Spinal cord (tissue), 10 donors: ENCODE measurements at places on chromosomes 7 and 10. TPM values are rescaled to one million over a fixed set of nuclear protein-coding genes. Genes with fewer than 3 reads are reported as not detected.

The OR2A12 gene
- total RNA-seq, result not detected

The OR2A1 gene
- total RNA-seq, result 0.10 TPM

The SUN3 gene
- not detected for total RNA-seq

The NOC3L gene
- 22.9 TPM for total RNA-seq

The PRTFDC1 gene
- 28.7 TPM for total RNA-seq

The TPST1 gene
- total RNA-seq, result 77.4 TPM

The SMKR1 gene
- 2.4 TPM for total RNA-seq

The UTF1 gene
- not detected for total RNA-seq

The C10orf71 gene
- total RNA-seq, result under 0.01 TPM

The GNAT3 gene
- not detected for total RNA-seq

The ZNF92 gene
- total RNA-seq, result 30.8 TPM

The ZWINT gene
- 13.8 TPM for total RNA-seq

The TMUB1 gene
- total RNA-seq, result 25.0 TPM

The VTI1A gene
- 46.7 TPM for total RNA-seq

The CCAR1 gene
- total RNA-seq, result 31.2 TPM

The TMEM225B gene
- total RNA-seq, result 0.20 TPM

The TRIM74 gene
- total RNA-seq, result 0.66 TPM

The UPK3B gene
- 0.89 TPM for total RNA-seq

The NSUN5 gene
- total RNA-seq, result 13.2 TPM

The AFAP1L2 gene
- 48.3 TPM for total RNA-seq

The WDFY4 gene
- 3.8 TPM for total RNA-seq

The SPDYE3 gene
- not detected for total RNA-seq

The PRSS37 gene
- not detected for total RNA-seq
